ENCODE measurements at places on chromosomes 6 and 20.

DNA sequence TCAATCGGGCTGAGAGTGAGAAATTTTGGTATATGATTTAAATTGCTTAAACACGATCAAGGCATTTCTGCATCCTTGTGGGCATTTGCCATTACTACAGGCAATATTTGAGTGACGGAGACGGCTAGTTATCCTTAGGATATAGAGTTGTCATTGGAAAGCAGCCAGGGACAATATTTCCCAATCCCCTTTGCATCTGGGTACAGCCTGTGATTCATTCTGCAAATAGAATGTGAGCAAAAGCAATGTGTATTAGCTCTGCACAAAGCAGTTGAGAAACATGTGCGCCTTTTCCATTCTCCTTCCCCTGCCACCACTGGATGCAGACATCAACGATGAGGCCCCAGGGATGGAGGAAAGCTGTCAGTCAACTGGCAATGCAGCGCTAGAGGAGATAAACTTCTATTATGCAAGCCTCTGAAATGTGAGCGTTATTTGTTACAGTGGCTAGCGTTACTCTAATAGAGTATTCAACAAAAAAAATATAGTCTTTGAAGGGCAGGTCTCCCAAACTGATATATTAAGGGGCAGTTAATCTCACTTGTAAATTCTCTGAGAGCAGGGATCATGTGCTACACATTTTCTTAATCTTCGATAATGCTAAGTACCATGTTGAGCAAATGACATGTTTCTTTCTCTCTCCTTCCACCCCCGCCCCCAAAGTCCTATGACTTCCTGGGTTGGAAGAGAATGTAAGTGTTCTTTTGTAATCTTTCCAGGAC lies 37.1 kb upstream of the NCOA3 start:
- DNase-seq: no peak

GRCh38 chr20:18748987-18749386 lies 64.6 kb upstream of the SCP2D1 start:
- no peak for DNase-seq

DNA sequence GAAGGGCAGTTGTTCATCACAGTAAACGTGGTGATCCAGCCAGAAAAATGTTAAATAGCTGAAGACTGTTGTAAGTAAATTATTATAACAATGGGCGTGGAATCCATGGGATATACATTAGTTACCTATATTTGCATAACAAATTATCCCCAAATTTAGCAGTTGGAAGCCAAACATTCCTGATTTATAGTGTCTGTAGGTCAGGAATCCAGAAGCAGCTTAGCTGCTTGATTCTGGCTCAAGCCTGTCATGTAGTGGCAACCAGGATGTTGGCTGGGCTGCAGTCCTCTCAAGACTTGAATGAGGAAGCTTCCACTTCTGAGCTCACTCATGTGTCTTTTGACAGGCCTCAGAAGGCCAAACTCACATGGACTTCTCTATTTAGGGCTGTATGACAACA lies 6.9 kb upstream of the ADGRB3 start:
- DNase-seq: no peak

DNA sequence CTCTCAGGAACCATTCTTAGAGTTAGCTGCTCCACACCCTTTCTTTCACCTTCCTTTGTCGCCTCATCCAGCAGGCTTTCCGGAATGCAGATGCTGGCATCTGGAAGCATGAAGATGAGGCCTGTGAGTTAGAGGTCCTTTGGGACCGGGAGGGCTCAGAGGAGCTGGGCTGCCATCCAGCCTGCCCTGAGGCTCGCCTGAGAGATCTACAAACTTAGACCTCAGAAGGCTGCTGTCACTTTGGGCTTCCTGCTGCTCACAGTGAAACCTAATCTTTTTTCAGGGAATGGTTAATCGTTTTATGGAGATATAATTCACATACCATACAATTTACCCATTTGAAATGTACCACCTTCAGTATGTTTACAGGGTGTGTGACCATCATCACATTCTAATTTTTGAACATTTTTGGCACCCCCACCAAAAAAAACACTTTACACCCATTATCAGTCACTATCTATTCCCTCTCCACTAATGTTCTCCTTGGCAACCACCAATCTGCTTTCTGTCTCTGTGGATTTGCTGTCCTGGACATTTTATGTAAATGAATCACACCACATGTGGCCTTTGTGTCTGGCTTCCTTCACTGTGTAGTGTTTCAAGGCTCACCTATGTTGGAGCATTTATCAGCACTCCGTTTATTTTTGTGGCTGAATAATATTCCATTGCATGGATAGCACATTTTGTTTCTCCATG lies 20.0 kb upstream of the MPC1 start:
- no peak for DNase-seq
